ACHN (cell line): ENCODE measurements at places on chromosomes 1 and 21.

GRCh38 chr1:163027610-163028009 is 41.6 kb upstream of the RGS4 start:
- DNase-seq: no peak

GRCh38 chr1:209291715-209292114 is 291.8 kb upstream of the CAMK1G start:
- no peak for DNase-seq

GRCh38 chr1:93840956-93841482 is 38.0 kb downstream of the DNTTIP2 start:
- DNase-seq: no peak

- DNase-seq: no peak
Observed at GRCh38 chr1:223755992-223756775, 43.8 kb downstream of the CAPN2 start.

DNA sequence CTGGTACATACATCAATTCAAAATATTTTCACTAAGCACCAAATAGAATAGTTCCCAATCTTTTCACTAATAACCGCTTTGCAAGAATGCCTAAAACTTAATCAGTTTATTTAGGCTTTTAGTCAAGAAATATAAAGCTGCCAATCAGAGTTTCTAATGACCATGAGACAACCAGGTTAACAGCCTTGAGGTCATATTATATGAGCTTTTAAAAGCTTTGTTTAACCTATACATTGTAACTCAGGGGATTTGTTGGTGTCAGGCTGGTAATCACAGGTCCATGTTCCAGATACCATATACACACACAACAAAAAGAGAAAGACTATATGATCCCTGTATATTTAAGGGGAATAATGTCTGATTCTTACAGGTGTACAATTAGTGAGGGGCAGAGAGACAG is 246.2 kb upstream of the ADGRL2 start:
- DNase-seq: no peak

GRCh38 chr1:24438423-24438901 is 22.9 kb downstream of the NIPAL3 start:
- DNase-seq: no peak

DNA sequence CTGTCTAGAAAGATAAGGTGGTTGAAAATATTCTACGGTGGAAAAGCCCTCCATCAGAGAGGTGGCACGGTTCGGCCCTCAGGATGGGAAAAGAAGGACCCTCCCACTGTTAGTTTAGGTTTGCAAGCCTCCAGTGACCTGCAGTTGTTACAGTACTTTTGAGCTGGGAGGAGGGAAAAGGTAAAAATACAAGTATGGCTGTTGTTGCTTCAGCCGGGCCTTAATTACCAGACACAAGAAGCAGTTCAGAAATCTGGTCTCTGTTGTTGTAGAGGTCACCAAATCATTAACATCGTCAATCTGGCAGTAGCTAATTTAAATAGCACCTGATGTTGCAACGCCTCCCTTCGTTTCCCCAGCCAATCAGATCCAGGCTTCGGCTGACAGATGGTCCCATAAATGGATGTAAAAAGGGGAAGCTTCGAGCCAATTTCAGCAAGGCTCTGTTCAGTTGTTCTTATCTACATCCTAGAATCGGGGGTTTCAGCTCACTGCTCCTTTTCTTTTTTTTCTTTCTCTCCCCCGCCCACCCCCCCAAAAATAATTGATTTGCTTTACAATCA is at the start of gene ELAVL4:
TSS of gene ELAVL4 (plus strand) at position 424 of the 563 bp plus-strand sequence. CDS start 270 bp downstream, outside the sequence.
- no peak for DNase-seq

GRCh38 chr1:153546796-153547559 is 1.4 kb upstream of the S100A4 start:
- no peak for DNase-seq

DNA sequence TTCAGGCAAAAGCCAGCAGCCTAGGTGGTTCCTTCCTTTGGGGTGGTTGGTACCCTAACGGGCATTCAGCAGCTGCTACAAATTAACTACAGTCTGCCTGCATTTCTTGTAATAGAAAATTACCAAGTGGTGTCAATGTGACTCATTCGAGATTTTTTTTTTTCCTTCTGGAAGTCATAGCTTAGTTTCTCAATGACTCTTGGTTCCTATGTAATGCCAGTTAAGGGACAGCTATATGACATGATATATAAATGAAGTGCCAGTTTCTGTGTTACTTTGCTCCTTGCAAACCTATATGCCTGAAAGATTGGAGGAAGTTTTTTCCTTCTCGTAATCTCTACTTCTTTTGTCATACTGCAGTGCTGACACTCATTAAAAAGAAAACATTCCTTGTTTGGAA is 2.6 kb downstream of the MGST3 start:
- DNase-seq: peak; percentile 60

GRCh38 chr1:10853701-10854100 is 57.3 kb upstream of the CASZ1 start:
- DNase-seq: no peak

DNA sequence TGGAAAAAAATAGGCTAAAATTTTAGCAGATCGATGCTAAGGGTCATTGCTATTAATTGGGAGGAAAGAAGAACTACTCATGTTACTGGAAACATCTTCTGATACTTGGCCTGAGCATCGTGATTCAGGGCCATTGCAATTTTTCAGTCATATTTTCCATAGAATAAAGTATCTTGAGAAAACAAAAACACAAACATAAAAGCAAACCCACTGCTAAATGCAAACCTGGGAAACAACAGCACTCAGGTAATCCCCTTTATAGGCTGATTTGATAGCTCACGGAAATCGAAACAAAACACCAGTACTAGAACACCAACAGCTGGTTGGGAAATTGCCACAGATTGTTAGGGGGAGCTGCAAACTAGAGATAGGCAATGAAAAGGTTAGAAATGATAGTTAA is 172.9 kb upstream of the ESRRG start:
- no peak for DNase-seq

DNA sequence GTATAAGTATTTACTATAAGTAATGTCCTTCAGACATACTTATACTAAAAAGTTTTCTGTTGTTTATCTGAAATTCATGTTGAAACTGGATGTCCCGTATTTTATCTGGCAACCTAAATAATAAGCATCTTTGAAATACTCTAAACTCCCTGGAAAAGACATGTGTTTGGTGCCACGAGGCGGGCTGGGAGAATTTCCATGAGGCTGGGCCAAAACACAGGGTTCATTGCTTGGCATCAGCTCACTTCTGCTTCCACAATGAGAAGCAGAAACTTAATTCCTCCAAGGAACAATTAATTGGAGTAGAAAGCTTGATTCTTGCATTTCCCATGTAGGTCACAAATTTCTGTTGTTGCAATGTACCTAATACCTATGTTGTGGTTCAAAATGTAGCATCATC is 110.2 kb downstream of the PSMG1 start:
- no peak for DNase-seq

GRCh38 chr1:53725238-53725689 is 13.7 kb downstream of the GLIS1 start:
- no peak for DNase-seq

DNA sequence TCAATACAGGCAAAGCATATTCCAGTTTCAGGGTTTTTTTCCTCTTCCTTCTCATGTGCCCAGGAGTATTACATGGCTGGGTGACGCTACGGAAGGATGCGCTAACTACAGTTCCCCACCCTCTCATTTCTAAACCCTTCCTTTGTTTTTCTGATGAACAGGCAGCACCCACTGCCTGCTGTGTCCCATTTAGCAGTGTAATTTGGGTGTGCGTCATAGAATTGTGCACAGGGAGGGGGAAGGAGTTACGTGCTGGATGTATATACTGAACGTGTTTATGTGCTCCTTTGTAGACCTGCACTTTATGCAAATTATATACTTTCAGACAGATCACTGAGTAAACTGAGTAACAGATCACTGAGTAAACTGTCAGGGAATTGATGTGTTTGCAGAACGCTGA is 44.5 kb downstream of the ELAPOR1 start:
- no peak for DNase-seq

- DNase-seq: no peak
Observed at GRCh38 chr21:20308586-20309315, 689.5 kb upstream of the NCAM2 start.

GRCh38 chr1:29245876-29246275 is 9.6 kb downstream of the PTPRU start:
- DNase-seq: peak; percentile 40

DNA sequence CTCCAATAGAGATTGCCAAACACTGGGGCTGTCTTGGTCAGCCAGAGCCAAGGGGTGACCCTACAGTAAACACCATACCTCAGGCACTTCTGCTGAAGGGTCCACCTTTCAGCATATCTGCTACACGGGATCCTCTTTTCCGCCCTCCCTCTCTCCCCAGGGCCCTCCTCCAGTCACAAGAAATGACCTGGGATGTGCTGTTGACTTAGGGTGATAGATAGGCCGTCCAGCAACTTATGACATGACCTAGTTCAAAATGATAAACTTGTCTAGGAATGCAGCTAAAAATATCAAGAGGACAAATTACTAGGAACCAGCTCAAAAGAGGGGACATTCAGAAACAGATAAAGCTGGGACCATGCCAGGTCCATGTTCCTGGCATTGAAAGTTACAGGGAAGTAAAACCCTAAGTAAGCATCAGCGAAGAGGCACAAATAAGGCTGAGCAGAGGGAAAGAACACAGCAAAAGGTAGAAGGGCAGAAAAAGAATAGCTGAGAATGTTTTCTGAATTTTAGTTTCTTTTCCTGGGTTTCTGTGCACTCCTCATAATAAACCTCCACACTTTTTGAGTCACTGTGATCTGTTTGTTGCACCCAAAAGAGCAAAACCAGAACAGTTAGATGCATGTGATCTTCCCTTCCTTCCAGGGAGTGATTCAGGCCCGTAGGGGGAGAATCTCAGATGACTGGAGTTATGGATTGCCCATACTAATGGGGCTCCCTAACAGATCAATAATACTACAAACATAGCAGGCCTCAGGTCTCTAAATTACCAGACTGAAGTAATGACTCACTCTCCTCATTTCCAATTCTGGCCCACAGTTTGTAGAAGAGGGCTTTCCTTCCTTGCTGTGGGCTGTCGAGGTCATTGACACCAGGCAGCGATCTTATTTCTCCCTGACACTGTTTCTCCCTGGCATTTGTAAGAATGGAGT is 48.9 kb upstream of the F3 start:
- no peak for DNase-seq

DNA sequence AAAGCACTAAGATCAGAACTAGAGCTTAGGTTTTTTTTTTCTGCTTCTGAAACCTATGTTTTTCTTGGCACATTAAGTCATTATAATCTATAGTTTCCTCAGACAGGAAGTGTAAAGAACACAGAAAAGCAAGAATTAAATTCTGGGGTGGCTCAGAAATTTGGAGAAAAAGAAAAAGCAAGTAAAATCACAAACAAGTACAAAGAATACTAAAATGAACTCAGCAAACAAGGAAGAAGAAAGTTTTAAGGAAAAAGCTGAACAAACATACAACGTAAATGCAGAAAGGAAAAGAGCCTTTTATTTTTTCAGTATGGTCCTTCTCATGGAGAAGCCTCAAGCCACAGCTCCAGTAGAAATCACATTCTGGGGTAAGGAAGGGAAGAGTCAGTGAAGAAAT is 8.6 kb upstream of the CNN3 start:
- DNase-seq: no peak

DNA sequence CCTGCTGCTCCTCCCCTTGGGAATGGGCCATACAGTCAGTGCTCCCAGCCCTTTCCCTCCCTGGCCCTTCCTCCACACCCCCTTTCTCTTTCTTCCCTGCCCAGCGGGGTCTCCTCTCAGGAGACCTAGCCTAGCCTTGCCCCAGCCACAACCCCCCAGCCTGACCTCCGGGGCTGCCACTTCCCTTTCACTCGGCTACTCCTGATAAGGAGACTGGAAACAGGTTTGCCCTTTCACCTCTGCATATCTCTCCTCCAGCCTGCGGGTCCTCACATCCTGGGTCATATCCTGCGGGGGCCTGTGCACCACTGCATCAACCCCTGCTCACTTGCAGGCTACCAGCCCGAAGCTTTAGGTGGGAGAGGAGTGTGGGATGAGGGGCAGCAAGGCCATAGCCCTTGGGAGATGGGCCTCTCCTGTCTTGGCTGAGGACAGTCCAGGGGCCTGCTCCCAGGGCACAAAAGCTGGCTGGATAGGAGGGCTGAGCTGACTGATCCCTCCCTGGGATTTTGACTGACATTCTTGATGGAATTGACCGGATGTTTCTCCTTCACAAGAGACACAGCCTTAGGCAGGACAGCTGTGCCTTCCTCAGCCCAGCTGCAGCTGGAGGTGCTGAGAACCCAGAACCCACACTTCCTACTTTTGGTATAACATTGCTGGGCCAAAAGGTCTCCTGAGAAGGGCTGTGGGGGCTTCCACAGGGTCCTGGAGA is 19.2 kb upstream of the ALX3 start:
- DNase-seq: no peak
